ENCODE measurements at places on chromosomes 3 and 15.

GRCh38 chr3:183208260-183208659, 44.8 kb upstream of the B3GNT5 start:
- no peak for DNase-seq

GRCh38 chr3:140276703-140277102, 341.7 kb downstream of the CLSTN2 start:
- DNase-seq = no peak

DNA sequence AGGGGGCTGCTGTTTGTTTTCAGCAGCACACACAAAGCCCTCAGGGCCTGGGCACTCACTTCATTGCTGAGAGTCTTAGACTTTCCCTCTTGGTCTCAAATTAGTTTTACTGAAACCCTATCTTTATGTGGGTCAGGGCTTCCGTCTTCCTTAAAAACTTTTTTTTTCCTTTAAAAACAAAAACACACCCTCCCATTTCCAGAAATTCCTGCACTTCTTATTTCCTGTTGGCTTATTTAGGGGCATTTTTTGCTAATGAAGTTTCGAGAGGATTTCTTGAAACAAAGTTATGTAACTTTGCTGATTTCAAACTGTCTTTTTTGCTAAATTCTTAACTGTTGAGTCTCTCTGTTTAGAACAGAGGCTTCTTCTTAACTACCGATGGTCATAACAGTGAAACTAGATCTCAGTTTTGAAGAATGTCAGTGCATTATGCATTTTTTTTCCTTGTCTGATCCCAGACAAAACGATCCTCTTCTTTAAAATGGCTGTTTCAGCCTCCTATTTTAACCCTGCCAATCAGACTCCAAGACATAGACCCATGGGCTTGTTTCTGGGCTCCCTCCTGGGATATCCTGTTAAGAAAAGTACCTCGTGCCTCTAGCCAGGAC, 23.3 kb downstream of the ANAPC13 start:
- no peak for DNase-seq

- DNase-seq = no peak
Observed at GRCh38 chr15:78968539-78969271, 23.9 kb upstream of the CTSH start.

DNA sequence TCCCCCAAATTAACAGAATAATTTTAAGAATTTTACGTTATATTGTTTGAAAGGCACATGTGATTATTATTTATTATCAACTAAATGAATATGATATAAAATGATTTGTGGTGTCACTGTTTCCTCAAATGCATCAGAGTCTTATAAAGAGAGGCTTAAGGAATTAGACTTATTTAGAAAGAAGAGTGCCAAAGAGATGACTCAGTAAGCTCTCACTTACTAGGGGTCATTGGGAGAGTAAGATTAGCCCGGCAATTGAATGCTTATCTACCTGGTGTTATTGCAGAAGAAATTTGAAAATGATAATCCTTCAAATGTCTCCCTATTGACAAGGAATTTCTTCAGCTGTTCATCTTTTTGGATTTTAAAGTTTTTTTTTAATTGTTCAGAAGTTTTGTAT, 408.7 kb downstream of the OXSM start:
- DNase-seq = no peak

- DNase-seq = no peak
Observed at GRCh38 chr15:92600856-92601255, 54.7 kb downstream of the FAM174B start.

DNA sequence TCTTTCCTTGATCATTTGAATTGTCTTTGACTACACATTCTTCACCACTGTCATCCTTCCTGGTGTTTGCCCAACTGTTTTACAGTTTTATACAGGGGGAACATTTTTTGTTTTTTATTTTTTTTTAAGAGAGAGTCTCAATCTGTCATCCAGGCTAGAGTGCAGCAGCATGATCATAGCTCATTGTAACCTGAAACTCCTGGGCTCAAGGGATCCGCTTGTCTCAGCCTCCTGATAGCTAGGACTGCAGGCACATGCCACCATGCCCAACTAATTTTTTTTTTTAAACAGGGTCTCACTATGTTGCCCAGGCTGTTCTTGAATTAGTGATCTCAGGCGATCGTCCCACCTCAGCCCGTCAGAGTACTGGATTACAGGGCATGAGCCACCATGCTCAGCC, 222.6 kb downstream of the BBX start:
- no peak for DNase-seq

- no peak for DNase-seq
Observed at GRCh38 chr15:69880571-69881301, 217.0 kb downstream of the TLE3 start.

DNA sequence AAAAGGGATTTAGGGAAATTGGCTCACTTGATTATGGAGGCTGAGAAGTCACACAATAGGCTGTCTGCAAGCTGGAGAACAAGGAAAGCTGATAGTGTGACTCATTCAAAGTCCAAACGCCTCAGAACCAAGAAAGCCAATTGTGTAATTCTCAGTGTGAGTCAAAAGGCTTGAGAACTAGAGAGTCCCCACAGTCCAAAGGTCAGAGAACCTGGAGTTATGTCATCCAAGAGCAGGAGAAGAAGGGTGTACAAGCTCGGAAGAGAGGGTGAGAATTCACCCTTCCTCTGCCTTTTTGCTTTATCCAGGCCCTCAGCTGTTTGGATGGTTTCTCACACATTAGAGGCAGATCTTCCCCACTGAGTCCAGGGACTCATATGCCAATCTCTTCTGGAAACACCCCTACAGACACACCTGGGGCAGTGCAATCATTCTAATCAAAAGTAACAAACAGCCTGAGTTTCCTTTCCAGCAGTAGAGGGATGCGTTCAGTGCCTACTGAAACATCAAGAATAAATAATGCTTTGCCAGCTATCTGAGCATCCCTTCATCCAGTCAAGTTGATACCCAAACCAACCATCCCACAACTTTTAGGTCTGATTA, 271.5 kb downstream of the SATB1 start:
- DNase-seq = no peak

DNA sequence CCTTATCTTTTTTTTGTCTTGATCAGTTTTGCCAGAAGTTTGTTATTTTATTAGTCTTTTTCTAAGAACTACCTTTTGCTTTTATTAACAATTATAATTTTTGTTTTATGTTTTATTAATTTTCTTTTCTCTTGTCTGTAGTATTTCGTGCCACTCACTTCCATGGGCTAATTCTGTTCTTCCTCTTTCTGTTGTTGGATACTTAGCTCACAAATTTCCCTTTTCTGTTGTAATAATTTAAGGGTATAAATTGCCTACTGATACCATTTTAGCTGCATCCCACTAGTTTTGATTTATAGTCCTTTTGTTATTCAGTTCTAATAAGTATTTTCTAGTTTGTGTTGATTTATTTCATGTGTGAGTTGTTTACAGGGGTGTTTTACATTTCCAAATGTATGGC, 48.6 kb downstream of the SNRK start:
- DNase-seq = no peak

DNA sequence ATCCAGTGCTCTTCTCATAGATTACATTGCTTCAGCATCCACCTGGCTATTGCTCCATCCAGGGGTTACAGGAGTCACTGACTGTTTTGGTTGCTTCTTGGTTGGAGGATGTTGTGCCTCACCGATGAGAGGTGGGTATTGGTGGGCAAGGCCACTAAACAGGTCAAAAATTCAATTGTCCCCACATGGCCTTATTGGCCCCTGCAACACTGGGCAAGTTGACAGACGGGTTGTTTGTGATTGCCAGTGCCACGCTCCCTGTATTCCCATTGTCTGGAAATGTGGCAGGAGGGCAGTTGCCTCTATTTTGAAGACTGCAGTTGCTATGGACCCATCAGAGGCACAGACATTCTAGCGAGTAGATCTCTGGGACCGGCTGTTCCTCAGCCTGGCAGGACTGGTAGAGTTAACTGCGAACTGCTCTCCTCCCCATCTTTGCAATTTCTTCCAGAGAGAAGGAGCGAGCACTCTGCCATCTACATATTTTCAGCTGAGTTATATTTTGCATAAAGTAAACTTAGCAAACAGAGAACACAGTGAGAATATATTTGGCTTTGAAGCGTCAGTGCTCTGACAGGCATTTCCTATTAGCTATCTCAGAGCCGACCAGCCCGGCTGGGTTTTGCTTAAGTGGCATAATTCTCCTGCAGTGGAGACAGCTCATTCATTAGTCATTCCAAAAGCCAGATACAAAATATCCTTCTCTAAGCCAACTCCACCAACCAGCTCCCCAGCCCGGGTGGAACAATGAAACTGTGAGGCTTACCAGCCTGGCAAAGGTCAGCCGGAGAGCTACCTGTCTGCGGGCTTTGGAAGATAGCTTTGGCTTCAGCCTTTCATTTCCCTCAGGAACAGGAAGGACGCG, 26.0 kb upstream of the MAGEF1 start:
- no peak for DNase-seq

DNA sequence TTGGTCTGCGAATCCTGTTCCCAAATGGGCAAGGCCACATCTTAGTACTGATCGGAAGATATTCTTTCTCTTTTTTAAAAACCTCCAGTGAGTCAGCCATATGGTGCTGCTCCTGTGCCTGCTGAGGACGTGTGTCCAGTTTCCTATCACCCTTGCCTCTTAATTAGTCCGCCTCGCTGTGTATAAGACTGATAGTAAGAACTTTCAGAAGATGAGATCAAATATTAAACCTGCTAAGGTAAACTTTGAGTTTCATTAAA, 612 bp downstream of the UBA5 start:
- DNase-seq = no peak

GRCh38 chr3:136818769-136819391, at the start of gene SLC35G2:
Gene SLC35G2, plus strand, starts transcription at chr3:136819126. Its CDS starts 35,335 bp downstream, at chr3:136854461.
- DNase-seq = peak; percentile 45

- no peak for DNase-seq
Observed at GRCh38 chr3:37812499-37812896, 49.2 kb upstream of the CTDSPL start.

DNA sequence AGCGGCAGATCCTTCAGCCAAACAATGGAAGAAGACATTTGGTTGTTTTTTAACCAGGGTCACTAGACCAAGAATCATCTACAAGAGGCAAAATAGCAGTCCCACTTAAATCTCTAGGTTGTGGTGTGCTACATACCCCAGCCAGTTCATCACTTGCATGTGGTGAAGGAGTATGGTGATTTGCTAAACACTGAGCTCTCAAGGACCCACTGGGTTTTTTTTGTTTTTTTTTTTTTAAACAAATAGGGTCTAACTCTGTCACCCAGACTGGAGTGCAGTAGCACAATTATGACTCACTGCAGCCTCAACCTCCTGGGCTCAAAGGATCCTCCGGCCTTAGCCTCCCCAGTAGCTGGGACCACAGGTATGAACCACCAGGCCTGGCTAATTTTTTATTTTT, 508.0 kb downstream of the FOXP1 start:
- no peak for DNase-seq

DNA sequence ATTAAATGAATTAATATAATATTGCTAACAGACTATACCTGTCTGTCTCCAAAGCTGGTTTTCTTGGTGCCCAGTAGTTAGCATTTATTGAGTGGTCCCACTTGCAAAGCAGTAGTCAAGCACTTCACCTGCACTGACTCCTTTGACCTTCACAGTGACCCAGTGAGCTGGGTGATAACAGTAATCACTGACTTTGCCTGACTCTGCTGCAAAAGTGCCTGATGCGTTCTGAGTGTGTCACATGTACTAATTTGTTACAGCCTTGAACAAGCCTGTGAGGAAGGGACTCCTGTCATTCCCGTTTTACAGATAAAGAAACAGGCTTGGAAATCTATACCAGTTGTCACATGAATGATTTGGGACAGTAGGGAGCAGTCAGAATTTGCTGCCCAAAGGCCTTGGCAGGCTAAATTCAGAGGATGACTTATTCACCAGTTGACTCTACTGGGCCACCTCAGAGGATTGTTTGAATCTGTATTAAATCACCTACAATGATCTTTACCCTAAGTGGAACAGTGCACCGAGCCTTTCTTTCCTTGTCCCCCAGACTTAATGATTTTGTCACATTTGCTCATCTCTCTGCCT, 116.6 kb upstream of the PLXNA1 start:
- no peak for DNase-seq

DNA sequence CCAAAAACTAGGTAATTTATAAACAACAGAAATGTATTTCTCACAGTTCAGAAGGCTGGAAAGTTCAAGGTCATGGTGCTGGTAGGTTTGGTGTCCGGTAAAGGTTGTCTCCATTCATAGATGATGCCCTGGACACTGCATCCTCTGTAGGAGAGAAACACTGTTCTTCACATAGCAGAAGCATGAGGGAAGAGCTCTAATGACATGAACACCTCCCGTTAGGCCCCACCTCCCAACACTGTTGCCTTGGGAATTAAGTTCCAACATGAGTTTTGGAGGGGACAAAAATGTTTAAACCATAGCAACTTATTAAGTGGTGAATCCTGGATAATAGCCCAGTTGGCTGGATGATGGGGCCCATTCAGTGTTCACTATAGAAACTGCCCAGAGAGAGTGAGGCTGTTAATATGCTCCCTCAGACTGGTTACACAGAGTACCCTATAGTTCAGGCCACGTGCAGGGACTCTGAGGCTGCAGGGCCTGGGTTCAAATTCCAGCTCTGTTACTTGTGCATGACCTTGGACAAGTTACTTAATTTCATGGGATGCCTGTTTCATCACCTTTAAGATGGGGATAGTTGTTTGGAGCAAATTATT, 37.0 kb downstream of the CCNL1 start:
- no peak for DNase-seq

DNA sequence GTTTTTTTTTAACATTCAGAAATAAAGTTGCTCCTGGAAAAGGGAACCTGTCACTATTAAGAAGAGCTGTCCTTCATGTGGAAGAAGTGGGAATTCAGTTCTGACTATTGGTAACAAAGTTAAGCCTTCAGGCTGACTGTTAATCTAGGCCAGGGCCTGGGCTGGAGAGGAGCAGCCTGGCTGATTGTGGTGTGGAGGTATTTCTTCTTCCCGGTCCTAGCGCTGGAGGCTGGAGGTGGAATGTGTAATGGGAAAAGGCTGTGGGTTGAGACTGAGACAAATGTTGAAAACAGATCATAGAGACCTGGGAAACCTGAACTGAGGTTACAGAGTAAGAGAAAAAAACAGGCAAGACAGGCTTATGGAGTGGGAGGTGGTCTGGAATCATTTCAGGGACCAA, 23.8 kb upstream of the SH3BP5 start:
- DNase-seq = no peak

GRCh38 chr3:196662711-196663571, 23.4 kb downstream of the NRROS start:
- DNase-seq = no peak

- DNase-seq = no peak
Observed at GRCh38 chr15:64485796-64486195, 25.4 kb downstream of the ZNF609 start.

DNA sequence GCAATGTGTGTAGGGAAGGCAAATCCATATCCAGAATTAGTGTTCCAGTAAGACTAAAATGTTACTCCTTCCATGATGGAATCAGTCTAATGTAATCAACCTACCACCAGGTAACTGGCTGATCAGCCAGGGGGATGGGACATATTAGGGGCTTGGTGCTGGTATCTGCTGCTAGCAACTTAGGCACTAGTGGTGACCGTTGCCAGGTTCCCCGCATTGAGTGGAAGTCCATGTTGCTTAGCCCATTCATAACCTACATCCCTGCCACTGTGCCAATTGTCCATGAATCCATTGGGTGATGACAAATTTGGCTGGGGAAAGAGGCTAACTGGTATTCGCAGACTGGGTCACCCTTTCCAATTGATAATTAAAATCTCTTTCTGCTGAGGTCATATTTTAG, 212.2 kb upstream of the ROBO1 start:
- DNase-seq = no peak
